ENCODE measurements at places on chromosomes 12 and 14.
A peak's percentile ranks its signal among the peaks of the same experiment; 100 is the strongest.

- no peak for DNase-seq
These were observed 425.6 kb downstream of the NRXN3 start for GRCh38 chr14:78595797-78596196.

- DNase-seq, result no peak
These were observed 9.4 kb downstream of the EP400 start for GRCh38 chr12:131959116-131959515.

DNA sequence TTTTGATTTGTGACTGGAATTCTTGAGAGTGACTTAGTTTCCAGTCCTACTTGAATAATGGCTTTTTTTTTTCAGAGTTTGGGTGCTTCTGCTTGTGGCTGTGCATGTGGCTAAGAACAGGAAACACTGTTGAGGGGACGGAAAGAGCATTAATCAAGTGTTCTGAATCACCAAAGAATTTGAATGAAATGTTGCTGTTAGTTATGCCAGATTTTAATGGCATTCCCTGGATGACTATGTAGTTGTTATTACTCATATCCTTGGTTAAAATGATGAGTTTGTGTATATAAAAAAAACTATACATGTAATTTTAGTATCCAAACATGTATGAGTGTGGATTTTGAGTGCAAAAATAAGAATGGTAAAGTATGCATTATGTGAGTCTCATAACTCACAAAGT, 347.9 kb downstream of the BCAT1 start:
- no peak for DNase-seq

- DNase-seq, result no peak
These were observed 222.8 kb downstream of the RMST start for GRCh38 chr12:97685360-97685759.

- no peak for DNase-seq
These were observed 278.2 kb upstream of the SFSWAP start for GRCh38 chr12:131432532-131433260.

- DNase-seq, result no peak
These were observed 34.8 kb downstream of the MEG3 start for GRCh38 chr14:100860556-100861187.

- DNase-seq, result peak; percentile 19
These were observed 1.2 kb upstream of the TRIM9 start for GRCh38 chr14:51095854-51096823.

- DNase-seq, result no peak
These were observed 90.1 kb downstream of the NCOR2 start for GRCh38 chr12:124477107-124477915.

DNA sequence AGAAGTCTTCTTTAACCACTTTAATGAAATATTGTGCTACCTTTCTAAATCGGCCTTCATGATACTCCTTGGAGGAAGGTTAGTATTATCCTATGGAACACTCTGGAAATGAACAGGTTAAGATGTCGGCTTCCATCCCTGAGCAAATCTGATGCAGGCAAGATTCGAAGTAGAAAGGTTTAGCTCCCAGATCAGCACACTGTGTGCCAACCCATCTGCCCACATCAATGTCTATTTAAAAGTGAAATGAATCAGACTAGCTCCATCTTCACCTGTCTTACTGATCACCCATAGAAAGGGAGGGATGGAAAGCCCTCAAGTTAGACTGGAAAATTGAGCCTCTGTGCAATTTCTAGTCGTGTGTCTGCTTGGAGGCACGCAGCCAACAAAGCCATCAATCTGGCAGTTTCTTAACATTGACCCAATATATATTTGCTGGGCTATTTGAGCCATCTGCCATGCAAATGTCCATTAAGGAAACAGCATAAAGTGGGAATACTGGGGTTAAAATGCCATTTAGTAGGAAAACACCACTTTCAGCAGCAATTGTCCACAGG, 506.1 kb downstream of the RMST start:
- DNase-seq, result no peak

DNA sequence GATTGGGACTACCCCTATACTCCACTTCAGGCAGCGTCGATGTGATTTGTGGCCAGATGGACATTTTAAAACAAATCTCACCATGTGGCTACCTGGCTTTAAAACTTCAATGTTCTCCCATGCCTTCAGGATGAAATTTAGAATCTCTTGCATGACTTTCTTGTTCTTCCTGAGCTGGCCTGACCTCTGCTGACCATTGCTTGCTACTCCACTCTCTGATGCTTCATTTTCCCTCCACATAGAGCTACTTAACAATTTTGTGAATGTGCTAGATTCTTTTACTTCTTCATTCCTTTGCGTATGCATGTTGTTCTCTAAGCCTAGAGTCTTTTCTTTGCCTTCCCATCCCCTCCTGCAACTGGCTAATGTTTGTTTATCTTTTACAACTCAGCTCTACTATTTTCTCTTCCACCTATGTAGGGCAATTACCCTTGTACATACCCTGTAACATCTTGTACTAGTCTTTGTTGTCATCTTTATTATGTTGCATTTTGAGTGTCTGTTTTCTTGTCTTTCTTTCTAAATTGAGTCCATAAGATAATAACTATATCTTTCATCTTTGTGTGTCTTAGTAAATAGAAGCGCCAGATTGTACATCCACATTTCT, 41.2 kb downstream of the YLPM1 start:
- DNase-seq, result peak; percentile 8

DNA sequence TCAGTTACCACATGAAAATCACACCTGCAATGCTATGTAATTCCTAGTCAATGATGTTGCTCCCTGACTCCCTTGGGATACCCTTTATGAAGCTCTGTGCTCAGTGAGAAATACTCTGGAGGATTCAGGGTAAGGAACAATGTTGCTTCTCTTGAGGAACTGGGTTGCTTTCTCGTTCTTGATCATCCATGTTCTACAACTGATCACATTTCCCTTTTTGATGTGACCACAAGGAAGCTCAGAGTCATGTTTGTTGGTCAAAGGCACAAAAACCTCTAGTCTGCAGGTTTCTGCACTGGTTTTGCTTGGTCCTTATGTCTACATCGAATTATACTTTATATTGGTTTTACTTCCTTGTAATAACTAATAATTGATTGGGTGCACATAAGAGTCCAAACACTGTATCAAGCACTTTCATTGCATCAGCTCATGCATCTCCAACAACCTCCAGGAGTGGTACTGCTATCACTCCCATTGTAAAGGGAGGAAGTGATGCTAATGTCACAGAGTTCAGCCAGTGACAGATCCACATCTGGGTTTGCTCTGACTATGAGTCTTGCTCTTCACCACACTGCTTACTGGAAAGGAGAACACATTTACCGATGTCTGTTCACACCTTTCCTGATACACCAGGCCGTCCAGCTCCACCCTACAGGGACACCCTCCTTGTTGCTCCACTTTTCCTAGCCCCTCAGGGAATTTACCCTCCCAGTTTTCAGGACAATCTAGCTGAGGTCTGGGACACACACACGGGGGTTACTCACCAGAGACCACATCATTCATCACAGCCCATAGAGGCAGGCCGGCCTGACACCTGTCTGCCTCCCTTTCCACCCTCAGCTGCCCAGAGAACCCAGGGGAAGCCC, 41.0 kb downstream of the CMKLR1 start:
- DNase-seq, result no peak

GRCh38 chr12:18576104-18576626, 161.6 kb downstream of the PLCZ1 start:
- no peak for DNase-seq

GRCh38 chr12:44663291-44663690, 212.8 kb downstream of the NELL2 start:
- DNase-seq, result no peak

- no peak for DNase-seq
These were observed 4.3 kb upstream of the GPHB5 start for GRCh38 chr14:63322897-63323573.

DNA sequence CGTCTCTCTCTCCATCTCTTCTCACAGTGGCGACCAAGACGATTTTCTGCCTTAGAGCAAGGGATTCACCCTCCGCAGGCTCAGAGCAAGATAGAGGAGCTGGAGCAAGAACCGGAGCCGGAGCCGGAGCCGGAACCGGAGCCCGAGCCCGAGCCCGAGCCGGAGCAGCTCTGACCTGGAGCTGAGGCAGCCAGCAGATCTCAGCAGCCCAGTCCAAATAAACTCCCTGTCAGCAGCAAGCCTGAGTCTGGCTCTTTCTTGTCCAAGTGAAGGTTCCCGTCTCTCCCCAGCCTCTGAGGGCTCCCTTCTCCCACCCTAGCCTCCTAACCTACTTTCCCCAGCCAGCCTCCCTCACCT, 5.9 kb downstream of the LAG3 start:
- no peak for DNase-seq

DNA sequence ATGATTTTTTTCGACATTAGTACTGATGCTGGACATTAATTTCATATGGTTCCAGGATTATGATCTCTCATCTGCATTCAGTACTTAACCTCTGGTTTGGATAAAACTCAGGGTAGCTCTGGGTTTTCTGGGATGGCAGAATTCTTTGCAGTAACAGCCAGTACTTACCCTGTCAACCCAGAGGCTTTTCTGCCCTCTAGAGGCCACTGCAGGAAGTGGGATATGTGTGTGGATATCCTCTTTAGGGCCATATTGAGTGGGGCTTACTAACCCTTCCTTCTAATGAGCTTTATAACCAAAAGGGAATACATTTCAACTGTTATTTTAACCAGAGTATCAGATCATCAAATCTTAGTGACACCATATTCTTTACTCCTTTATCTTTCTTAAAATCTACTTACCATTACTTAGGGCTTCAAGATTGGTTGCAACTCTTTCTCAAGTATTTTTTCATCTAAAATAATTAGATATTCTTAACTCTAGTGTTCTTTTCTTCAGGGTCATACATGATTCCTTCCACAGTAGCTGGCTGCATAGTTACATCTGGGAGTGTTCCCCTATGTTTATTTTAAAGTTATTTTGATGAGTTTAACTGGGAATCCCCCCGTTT, 488.0 kb upstream of the STXBP6 start:
- no peak for DNase-seq

DNA sequence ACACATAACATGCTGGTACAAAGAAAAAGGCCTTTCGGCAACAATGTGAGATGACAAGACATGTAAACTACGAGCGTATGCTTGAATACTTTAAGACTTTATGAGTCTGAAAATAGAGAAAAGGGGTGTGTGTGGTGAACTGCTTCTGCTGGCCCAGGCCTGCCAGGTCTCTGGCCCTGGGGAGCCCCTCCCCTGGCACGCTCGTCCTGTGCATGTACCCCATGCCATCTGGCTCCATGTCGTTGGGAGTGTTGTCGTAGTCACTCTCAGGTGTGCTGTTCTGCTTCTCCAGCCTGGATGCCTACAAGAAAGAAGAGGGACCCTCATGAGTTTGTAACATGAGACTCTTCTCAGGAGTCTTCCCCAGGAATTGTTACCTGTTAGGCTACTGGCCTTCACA, 38.9 kb downstream of the TCHP start:
- no peak for DNase-seq

GRCh38 chr12:127106041-127106440, 1160.9 kb upstream of the TMEM132C start:
- no peak for DNase-seq

- no peak for DNase-seq
These were observed 39.6 kb downstream of the CFAP251 start for GRCh38 chr12:121957861-121958515.

- no peak for DNase-seq
These were observed 256.1 kb downstream of the GLT1D1 start for GRCh38 chr12:129109174-129110001.

GRCh38 chr12:46450279-46450748, 77.7 kb upstream of the SLC38A2 start:
- peak; percentile 30 for DNase-seq

GRCh38 chr14:75835156-75835725, 146.6 kb downstream of the TGFB3 start:
- no peak for DNase-seq

DNA sequence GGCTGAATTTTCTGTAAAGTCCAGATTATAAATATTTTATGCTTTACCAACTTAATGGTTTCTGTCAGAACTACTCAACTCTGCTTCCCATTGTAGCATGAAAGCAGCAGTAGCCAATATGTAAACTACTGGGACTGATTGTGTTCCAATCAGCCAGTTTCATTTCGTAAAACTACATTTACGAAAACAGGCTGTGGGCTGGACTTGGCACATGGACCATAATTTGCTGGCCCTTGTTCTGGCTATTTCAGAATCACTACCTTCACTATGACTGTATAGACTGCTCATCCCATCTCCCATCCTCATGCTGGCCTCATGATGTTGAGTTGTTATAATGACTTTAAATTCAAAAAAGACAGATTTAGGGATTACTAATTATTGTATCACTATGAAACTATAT, 38.7 kb downstream of the FAR2 start:
- no peak for DNase-seq

DNA sequence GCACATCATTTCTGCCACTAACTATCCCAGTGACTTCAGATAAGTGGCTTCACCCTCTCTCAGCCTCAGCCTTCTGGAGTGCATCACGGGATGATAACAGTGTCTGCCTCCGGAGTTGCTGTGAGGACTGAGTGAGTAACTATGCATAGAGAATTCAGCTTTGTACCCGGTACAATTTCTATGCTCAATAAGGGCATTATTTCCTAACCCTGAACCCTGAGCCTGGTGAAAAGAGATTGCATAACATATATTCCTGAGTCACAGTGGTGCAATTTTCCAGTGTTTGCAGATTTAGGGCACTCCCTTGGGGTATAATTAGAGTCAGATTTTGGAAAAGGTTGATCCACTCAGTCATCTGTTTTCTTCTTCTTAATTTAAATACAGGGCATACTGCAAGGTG, 181.1 kb downstream of the PTPN11 start:
- DNase-seq, result no peak

- no peak for DNase-seq
These were observed 404.9 kb downstream of the FLRT2 start for GRCh38 chr14:85934886-85935254.

GRCh38 chr12:14880890-14881453, 4.7 kb downstream of the MGP start:
- no peak for DNase-seq

- DNase-seq, result no peak
These were observed 61.7 kb upstream of the DDX11 start for GRCh38 chr12:31011746-31012566.

DNA sequence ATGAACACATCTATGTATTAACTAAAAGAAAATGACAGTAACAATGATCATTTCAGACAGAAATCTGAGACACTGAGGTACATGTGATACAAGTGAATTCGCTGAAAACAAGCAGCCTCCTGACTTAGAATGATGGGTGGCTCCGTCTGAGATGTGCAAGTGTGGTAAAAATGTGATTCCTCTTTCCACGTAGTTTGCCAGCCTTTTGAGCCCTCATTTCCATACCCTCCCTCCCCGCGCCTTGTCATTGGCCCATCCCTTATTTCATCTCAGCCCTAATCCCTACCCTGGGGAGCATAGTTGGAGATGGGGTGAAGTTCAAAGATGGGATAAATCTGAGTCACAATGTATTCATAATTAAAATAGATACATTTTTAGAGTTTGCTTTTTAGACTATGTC, 107.8 kb downstream of the BMP4 start:
- DNase-seq, result no peak

DNA sequence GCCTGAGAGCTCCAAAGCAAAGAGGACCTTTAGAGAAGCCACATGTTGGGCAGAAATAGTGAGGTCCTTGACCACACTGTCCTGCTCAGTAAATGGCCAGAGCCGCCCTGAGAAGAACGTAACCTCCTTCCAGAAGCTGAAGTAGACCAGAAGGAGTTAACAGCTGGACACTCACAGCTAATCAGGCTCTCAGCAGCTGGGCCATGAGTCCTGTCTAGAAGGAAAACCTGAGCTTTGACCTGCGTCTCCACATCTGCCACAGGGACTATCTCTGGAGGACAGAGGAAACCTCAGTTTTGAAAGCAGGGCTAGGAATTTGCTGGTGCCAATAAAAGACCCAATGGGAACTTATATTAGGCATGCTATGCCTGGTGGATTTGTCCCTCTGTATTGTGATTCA, 12.3 kb upstream of the DHRS4 start:
- DNase-seq, result no peak

All from CD4-positive, alpha-beta T cell treated with Interleukin-17A for 4 hours (primary cell).